ENCODE measurements at places on chromosomes 5 and 9.

DNA sequence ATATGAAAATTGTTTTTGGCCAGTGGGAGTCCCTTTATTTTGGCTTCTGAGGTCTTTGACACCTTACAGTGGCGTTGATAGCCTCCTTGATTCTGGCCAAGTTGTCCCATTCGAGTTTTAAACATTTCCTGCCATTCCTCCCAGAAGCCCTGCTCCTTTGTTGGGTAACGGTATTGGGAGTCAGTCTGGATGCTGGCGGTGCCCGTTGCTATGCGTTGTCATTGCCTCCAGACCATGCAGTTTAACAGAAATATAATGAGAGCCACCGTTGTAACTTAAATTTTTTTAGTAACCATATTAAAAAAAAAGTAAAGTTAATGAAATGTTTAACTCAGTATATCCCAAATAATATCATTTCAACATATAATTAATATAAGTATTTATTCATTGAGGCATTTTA lies 35.0 kb downstream of the GALNT12 start:
- DNase-seq, result no peak

- no peak for DNase-seq
Observed at GRCh38 chr9:121998513-121999049, 94.5 kb downstream of the TTLL11 start.

- DNase-seq, result peak; percentile 35
Observed at GRCh38 chr9:89740722-89741121, 135.9 kb downstream of the GADD45G start.

GRCh38 chr5:170206216-170206615 lies 26.6 kb upstream of the C5orf58 start:
- no peak for DNase-seq

DNA sequence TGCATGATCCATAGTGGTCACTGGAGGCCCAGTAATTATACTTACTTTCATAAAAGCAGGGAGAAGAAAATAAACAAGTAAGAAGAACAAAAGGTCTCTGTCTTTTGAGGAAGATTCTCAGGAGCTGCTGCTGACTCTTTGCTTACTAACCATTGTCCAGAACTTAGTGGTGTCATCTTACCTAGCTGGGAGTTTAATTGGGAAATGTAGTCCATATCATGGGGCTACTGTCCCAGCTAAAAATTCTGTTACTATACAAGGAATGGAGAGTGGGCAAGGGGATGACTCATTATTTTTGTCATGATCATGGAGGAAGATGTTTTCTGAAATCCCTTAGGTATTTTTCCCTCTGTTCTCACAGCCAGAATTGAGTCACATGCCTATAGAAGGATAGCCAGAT lies 639.3 kb downstream of the MTRR start:
- DNase-seq, result no peak

DNA sequence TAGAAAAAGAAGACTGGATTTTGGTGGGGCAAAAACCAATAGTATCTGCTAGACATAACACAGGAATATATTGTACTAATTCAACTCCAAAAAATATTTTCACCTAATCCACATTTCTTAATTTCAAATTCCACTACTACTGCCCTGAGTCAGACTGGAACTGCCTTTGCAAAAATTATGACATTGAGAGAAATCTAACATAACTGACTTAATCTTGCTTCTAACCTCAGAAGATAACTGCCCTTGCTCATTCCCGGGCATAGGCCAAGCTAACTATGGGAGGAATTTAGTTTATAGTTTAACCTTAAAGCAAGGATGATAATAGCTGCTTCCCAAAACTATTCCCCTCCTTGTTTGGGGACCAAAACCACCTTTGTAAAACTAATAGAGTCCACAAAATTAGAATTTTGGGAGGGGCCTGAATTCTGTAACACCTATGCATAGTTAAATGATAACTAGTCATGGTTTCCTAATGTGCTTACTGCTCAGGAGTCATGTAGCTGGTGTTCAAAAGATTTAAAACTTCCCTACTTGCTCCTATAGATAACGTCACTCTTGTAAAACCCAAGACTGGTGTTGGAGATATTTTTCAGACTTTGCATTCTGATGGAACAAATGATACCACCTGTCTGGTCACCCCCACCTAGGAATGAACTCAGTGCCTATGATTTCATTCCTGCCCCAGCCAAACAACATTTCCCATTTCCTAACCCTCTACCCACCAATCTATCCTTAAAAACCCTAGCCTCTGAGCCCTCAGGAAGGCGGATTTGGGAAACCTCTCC lies 14.1 kb upstream of the TXN start:
- no peak for DNase-seq

- DNase-seq, result no peak
Observed at GRCh38 chr5:124110942-124111341, 599.0 kb downstream of the CSNK1G3 start.

- DNase-seq, result no peak
Observed at GRCh38 chr9:87991151-87991870, 17.0 kb upstream of the CDK20 start.

GRCh38 chr5:35476036-35476435 lies 141.6 kb upstream of the SPEF2 start:
- DNase-seq, result no peak

DNA sequence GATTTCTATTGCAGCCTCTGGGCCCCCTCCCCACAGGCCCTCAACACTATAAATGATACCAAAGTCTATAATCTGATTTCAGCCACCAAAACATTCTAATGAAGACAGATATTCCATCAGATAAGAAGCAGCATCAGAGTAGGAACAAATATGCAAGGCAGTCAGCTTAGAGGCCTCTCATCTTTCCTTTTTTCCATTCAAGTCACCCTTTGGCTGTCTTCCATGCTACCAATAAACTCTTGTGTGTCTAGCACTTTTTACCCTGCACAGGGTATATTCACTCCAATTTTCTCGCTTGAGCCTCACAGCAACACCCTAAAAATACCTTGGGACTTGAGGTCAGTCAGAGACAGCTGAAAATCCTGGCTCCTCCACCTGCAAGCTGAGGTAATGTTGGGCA lies 193.7 kb downstream of the BRINP1 start:
- DNase-seq, result no peak

DNA sequence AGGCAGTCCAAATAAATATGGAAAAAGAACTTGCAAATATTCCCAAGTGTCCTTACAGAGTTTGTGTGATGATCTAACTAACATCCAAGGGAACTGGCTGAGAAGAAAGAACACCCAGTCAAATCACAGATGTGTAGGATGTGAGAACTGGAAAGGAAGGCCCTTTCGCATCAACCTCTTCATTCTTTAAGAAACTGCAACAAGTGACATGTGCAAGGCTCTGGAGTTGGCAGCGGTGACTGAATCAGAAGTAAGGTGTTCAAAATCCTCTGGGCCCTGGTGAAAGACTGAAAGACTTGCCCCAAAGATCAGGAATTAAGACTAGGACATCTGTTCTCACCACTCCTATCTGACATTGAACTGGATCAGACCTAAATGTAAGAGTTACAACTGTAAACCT lies 88.7 kb downstream of the RAPGEF1 start:
- DNase-seq, result no peak

DNA sequence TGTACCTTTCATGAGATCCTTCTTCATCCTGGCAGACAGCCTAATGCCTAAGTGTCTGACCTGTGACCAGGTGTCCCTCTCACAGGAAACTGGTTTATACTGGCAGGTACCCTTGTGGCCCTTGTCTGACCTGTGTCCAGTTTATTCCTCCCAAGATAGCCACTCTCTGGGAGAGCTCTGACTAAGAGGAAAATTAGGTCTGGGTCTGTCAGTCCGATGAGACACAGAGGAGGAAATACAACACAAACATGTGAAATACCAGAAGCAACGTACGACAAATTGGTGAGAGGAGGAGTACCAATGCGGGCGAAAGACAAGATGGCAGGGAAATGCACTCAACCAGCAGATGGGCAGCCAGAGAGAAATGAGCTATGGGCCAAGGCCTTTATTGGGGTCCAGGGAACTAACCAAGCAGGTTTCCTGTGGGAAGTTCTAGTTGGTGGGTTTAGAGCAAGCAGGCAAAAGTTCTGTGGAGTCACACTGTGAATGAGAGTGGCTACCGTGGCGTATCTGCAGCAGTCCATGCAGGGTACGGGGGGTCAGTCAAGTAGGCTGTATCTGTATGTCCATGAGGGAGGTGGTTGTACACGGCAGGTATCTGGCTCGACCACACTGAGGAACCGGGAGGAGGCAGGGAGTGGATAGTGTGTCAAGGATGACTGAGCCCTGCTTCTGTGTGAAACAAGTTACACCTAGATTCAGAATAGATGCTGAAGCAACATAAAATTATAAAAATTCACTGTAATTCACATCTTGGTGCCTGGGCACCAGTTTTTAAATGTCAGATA lies 109.0 kb downstream of the MLLT3 start:
- DNase-seq, result no peak

DNA sequence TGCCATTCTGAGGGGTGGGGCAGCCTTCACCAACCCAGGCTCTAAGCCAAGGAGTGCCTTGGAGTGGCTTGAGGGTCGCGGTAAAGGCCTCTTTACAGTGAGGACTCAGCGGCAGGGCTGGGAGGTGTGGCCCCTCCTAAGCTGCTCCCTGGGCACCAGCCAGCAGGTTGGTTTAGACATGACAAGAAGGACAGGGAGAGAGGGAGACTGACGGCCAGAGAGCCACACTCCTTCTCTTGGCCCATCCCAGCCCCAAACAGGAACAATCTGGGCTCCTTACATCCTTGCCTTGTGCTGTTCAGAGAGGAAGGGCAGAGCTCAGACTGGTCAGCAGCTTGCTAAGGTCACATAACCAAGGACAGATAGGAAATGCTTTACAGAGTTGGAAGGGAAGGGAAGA lies 94.5 kb downstream of the LMX1B start:
- DNase-seq, result no peak

GRCh38 chr5:1888541-1889251 lies 6.0 kb upstream of the IRX4 start:
- DNase-seq, result no peak

DNA sequence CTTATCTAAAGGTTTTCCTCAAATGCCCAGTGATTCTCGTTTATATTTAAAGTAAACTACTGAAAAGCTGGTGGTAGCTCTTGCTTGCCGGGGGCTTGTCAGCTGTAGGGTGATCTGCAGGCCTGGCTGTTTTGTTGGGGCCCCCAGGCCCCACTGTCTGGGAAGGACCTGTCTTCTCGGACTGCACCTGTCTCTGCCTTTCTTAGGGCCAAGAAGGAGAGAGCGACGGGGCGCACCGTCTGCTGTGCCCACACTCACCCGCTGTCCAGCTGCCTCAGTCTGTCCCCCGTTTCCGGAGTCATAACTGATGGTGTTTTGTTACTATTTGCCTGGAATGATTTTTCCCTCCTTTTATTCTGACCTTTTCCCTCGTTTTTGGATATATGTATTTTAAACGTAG lies 94.1 kb upstream of the CACNA1B start:
- DNase-seq, result no peak

- DNase-seq, result no peak
Observed at GRCh38 chr5:151081431-151082281, 822 bp upstream of the TNIP1 start.

GRCh38 chr5:14082973-14083372 lies 60.2 kb upstream of the TRIO start:
- DNase-seq, result no peak

DNA sequence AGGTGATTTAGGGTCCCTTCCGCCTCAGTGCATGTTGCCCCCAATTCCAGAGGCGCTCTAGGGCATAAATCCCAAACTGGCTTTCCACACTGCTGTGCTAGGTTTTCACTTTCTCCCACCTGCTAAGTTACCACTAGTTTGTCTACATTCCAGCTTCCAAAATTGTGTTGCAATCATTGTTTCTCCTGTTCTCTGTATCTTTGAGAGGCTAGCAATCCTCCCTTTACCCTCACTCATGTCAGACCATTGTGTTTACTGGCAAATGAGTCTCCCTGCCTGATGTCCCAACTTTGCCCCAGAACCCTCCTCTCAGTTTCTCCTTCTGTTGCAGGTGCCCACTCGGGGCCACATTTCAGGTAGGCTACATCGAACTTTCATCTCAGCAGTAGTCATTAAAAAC lies 221.3 kb downstream of the PDZD2 start:
- no peak for DNase-seq

DNA sequence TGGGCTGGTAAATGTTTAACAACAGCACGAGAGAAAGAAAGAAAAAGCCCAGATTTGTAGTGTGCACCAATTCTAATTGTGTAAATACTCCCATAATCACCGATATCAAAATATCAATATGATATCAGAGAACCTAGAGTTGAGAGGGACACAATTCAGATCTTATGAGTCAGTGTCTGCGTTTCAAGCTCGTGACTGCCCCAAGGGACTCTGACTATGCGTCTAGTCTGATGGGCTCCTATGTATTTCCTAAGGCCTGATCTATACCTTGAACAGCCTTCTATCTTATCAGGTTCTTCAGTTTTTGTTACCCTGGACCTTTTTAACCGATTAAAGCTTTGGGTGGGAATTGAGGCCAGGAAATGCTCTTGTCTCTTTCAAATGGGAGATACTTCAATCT lies 243.0 kb upstream of the SLC24A2 start:
- DNase-seq, result no peak

DNA sequence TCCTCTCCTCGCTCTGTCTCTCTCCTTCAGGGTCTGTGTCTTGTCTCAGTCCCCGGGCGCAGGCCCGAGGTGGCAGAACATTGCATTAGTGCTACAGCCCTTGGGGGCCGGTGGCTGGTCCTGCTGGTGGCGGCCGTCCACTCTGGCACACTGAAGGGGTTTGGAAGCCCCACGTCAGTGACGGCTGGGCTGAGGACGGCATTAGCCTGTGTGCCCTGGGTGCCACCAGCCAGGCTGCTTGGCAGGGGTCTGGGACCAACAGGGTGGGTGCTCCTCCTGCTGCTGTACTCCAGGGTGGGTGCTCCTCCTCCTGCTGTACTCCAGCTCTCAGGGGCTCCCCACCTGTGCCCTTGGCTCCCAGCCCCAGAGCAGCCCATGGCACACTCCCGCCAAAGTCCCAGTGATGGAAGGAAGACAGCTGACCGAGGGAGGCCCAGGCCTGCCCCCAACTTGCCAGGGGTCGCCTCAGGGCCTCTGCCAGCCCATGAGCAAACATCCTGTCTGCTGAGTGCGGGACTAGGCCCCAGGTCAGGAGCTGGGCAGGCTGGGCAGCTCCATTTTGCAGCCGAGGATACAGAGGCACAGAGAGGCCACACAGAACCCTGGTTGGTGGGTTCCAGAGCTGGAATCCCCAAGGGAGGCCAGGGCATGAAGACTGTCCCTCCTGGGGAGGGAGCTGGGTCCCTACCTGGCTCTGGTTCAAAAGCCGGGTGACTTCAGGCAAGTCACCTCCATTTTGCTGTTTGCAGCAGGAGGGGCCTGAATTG lies 27.3 kb downstream of the SARDH start:
- no peak for DNase-seq

- no peak for DNase-seq
Observed at GRCh38 chr9:21660976-21661375, 141.5 kb upstream of the MTAP start.

- no peak for DNase-seq
Observed at GRCh38 chr5:179312557-179313235, 32.6 kb downstream of the ADAMTS2 start.

DNA sequence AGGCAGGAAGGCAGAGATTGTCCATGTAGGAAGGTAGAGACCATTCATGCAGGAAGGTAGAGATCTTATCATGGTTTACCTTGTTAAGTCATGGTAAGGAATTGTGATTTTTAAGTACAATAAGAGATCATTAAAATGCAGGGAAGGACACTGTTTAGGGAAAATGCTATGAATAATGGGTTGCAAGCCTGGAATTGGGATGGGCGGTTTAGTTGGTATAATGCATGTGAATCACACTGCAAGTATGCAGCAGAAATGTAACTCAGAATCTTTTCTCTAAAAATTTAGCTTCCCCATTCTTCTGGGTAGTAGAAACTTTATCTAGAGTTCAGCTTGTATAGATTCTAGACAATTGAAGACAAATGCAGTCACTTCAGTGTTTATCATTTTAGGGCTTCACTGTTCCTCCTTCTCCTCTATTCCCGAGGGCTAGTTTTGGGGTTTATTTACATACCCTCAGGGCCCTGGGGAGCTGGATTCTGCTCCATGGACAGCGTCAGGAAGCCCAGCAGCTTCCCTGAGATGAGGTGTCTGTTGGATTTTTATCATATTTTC lies 212.0 kb downstream of the SREK1 start:
- no peak for DNase-seq
